Right cardiac atrium (tissue), 5 donors: ENCODE measurements at places on chromosomes 5 and 9. TPM values are rescaled to one million over a fixed set of nuclear protein-coding genes. Genes with fewer than 3 reads are reported as not detected.

The FSD1L gene
- 2.9 TPM for total RNA-seq

- no peak for DNase-seq
Measured at GRCh38 chr9:114496011-114496410, 9.3 kb downstream of the WHRN start.

DNA sequence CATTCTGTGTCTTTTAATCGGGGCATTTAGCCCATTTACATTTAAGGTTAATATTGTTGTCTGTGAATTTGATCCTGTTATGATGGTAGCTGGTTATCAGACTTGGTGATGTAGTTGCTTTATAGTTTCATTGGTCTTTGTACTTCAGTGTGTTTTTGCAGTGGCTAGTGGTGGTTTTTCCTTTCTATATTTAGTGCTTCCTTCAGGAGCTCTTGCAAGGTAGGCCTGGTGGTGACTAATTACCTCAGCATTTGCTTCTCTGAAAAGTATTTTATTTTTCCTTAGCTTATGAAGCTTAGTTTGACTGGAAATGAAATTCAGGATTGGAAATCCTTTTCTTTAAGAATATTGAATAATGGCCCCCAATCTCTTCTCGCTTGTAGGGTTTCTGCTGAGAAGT, 156.9 kb downstream of the CNTLN start:
- DNase-seq = no peak

DNA sequence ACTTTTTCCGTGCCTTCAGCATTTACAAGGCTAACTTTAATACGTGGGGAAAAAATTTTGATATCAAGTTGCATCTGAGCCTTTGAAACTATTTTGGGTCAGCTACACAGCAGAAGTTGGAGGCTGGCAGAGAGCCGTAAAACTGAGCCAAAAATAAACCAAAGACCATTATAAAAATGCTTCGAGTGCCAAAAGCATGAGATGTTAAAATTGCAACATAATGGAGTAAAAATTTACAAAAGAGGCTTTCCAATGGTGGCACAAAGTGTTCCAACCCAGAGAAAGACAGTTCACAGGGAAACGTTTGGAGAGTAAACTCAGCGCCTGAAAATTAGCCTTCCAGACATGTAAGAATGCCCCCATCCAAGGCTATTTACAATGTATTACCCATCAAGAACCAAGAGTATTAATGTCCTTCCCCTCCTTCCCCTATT, 190.3 kb downstream of the TLE1 start:
- no peak for DNase-seq

The AGTPBP1 gene
- 42.5 TPM for total RNA-seq

The SPAG8 gene
- 6.0 TPM for total RNA-seq

GRCh38 chr5:22473886-22474285, 379.3 kb downstream of the CDH12 start:
- no peak for DNase-seq

The NUTM2F gene
- total RNA-seq = not detected

DNA sequence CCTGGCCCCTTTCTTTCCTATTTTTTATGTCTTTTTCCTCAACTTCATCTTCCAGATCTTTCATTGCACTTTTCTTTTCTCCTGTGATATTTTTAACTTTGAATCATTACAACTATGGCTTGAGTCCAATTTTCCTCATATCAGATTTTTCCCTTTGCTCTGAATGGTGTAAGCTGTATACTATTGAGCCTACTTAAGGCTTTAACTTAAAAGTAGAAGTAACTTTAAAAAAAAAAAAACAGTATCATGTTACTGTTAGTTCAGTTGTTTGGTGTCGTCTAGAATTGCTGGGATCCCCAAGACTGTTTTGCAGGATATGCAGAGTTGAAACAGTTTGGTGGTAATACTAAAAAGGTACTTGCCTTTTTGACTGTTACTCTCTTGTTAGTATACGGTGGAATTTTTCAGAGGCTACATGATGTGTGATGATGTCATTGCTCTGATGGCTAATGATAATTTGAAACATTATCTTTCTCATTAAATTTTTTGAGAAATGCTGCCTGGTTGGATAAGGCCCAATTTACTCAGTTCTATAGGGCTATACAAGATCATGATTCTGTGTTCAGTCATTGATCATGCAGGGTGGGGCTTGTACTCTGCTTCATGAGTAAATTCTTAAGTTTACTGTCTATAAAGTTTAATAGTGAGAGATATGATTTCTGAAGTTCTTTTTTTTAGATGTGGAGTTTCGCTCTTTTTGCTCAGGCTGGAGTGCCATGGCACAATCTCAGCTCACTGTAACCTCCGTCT, 8.8 kb downstream of the NAA35 start:
- no peak for DNase-seq

The DNAJC25 gene
- total RNA-seq = 5.9 TPM

The MSMP gene
- total RNA-seq = not detected

GRCh38 chr5:31495336-31495735, 36.6 kb downstream of the DROSHA start:
- DNase-seq = no peak

DNA sequence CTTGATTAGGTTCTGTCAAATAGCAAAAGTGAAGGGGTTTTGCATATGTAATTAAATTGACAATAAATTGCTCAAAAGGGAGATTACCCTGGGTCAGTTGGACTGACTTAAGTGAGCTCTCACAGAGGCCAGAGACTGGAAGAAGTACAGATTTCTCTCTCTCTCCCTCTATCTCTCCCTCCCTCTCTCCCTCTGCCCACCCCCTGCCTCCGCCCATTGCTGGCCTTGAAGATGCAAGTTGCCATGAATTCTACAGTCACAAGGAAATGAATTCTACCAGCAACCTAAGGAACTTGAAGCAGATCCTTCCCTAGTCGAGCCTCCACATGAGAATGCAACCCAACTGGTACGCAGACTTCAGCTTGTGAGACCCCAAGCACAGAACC, 119.2 kb downstream of the LPAR1 start:
- no peak for DNase-seq

The CSF2 gene
- not detected for total RNA-seq

GRCh38 chr9:13787234-13787833, 507.8 kb upstream of the MPDZ start:
- DNase-seq = no peak

The PCDHGC5 gene
- total RNA-seq = 2.3 TPM

DNA sequence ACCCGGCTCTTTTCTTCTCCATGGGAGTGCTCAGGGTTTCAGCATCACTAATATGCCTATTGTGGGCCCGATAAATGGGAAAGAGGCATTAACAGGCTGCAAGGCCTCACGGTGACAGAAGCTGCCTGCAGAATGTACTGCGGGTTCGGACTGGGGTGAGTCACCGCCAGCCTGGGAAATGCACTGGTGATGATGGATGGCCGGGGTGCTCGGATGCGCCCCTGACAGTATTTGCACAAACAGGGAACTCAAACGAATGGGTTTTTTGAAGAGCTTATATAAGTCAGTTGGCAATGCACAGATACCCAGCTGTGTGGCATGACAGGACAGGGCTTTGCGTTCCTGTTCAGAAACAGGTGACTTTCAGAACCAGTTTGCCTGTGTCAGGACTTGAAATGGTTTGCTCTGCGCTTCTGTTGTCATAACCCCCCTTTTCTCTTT, 42.0 kb upstream of the PITX1 start:
- no peak for DNase-seq

DNA sequence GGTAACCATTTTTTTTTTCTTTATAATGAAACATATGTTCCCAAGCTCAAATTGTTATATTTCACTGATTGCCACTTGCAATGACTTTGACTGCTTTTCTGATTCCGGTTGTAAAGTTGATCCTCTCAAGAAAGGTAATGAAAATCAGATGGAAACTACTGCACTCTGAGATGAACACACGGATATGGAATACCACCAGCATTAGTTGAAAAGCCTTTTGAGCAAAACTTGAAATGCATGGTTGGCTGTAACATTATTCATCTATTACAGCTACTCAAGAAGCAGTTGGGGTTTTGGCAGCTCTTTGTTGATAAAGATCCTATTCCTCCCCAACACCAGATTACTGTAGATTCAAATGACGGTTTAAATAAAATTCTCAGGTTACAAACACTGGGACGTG, 591.6 kb upstream of the DMAC1 start:
- no peak for DNase-seq

- DNase-seq = no peak
Measured at GRCh38 chr5:105931881-105932421, 1738.8 kb downstream of the EFNA5 start.

The IDNK gene
- 4.2 TPM for total RNA-seq

- no peak for DNase-seq
Measured at GRCh38 chr5:116495786-116496357, 78.8 kb downstream of the SEMA6A start.

DNA sequence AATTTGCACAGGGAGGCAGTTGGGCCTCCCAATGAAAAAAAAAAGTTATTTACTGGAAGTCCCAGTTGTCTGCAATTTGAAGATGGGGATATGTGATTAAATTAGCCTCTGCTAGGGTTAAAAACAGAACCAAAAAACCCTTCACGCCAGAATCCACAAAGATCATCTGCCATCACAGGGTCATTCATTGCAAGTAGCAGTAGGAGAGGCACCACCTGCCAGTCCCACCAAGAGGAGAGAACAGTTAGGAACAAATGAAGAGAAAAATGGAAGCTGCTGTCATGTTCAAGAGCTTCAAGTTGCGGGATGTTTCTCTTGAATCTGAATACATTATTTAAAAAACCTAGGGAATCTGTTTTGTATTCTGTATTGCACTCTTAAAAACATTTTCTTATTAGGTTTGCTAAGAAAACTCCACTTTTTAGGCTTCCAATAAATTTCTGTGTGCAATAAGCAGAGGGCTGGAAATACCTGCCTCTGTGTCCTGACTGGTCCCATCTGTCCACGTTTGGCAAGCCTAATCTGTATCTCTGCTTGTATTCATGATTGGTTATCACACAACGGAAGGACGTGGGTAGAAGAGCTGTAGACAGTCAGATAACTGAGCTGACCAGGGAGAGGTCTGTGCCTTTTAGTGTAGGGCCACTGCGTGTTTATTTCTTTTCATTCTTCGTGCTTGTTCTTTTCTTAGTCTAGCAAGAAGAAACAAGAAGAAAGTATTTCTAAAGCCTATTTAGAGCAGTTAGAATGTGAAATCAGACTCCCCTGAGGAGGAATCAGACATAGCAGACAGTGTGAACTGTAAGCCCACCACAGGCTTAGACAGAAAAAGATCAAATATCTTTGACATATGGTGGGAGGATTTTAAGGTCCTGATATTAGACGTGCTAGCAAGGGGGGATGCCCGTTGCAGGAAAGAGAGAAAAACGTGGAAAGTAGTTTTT, 630.6 kb upstream of the SEMA6A start:
- no peak for DNase-seq

DNA sequence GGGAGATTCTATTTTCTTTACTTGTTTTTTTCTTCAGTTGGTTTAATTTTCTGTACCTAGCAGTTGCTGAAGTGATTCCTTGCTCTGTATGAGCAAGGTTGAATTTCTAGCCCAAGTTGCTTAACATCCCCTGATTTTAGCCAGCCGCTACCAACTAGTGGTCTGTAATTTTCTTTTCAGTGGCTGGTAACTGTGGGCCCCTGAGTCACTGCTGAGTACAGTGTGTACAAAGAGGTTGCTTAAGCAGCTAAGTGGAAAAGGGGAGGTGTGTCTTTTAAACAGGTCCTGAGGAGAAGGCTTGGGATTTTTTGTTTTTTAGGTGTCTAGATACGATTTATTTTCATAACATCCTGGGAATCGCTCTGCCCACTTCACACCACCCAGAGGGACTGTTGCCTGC, 254.7 kb downstream of the NR3C1 start:
- no peak for DNase-seq

- no peak for DNase-seq
Measured at GRCh38 chr5:61349935-61350334, 17.9 kb downstream of the ZSWIM6 start.

GRCh38 chr5:181042722-181043121, 2.7 kb downstream of the BTNL9 start:
- DNase-seq = no peak

DNA sequence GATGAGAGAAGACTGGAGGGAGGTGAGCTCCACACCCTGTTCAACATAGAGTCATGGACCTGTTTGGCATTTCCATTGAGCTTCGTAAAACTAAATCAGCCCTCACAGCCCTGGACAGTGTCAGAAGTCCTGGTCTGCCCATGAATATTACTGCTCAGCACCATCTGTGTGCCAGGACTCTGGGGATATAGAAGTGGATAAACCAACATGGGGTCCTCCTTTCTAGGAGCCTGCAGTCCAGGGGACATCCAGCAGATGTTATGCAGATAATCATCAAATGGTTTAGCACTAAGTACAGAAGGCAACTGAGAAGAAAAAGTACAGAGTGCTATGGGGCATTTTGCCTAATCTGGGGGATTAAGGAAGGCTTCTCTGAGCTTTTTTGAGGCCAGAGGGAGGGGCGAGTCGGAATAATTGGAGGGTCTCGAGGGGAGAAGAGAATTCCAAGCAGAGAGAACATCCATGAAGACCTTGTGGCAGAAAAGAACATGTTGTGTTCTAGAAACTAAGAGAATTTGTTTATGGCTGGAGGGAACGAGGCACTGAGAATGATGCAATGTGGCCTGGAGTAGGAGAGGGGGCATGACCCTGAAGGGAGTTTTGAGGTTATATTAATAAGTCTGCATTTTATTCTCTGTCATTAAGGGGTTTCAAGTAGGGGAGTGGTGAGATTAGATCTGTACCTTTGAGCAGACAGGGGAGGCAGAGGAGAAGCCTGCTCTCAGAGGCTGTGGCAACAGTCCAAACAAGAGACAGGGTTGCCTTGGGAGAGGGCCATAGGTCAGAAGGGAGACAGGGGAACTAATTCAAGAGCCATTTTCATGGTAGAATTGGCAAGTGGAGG, 63.5 kb upstream of the SLC2A8 start:
- DNase-seq = no peak

The FGF18 gene
- 4.3 TPM for total RNA-seq
